Uterus (tissue), 4 donors: ENCODE measurements at places on chromosomes 16 and 17. TPM values are rescaled to one million over a fixed set of nuclear protein-coding genes. Genes with fewer than 3 reads are reported as not detected.

DNA sequence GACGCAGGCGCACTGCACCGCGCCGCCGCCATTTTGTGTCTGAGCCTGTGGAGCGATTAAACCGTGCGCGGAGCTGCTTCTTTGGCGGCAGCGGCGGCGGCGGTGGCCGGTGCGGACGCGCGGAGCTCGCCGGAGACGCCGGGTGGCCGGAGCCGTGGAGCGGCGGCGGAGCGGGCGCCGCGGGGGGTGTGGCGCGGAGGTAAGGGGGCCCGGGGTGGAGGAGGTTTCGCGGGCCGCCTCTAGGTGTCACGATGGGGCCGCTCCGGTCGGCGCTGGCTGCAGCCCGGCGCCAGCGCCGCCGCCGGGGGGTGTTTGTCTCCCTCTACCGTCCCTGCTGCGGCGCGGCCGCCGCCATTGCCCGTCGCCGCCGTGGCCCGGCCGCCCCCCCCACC lies at the start of gene CTCF:
CTCF (plus strand) TSS at position 1 of the 392 bp plus-strand sequence. CDS start 48,307 bp downstream, outside the sequence.
- DNase-seq = peak; percentile 81

- DNase-seq = no peak
These were observed 7.8 kb downstream of the BAHCC1 start for GRCh38 chr17:81402981-81403467.

GRCh38 chr16:28946681-28947080 lies 4.1 kb upstream of the NFATC2IP start:
- DNase-seq = no peak

DNA sequence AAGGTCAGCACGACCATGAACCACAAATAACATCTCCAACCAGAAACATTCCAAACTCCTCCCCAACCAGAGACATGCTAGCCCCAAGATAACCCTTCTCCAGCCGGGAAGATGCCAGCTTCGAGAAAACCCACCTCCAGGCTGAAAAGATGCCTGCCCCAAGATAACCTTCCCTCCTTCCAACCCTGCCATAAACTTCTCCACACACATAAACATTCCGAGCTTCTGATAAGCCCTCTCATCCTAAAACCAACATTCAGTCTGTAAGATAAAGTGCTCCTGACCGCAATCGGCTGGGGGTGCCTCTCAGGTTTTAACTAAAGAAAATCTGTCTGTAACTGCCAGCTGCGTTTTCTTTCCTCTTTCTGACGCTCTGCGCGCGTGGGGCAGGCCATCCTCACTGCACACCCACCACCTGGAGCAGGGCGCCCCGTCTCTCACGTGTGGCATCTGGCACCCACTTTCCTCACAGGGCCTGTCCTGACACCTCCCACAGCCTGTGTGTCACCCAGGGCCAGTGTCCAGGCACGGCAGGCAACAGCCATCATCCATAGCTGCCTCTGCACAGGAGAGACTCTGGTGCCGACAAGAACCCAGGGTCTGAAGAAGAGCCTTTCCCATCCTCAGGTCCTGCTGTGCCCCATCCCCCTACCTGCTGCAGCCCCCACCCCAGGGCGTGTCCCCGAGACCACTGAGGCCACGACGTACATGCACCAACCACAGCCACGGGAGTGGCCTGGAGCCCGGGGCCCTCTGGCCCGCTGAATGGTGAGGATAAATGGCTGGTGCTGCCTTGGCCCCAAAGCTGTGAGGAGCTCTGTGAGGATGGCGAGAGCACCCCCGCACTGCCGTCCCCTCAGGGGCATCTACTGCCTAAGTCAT lies 3.7 kb downstream of the TEPSIN start:
- DNase-seq = no peak

- no peak for DNase-seq
These were observed 16.5 kb upstream of the RASL10B start for GRCh38 chr17:35714988-35715387.

- no peak for DNase-seq
These were observed 16.4 kb downstream of the PIMREG start for GRCh38 chr17:6460531-6461161.

DNA sequence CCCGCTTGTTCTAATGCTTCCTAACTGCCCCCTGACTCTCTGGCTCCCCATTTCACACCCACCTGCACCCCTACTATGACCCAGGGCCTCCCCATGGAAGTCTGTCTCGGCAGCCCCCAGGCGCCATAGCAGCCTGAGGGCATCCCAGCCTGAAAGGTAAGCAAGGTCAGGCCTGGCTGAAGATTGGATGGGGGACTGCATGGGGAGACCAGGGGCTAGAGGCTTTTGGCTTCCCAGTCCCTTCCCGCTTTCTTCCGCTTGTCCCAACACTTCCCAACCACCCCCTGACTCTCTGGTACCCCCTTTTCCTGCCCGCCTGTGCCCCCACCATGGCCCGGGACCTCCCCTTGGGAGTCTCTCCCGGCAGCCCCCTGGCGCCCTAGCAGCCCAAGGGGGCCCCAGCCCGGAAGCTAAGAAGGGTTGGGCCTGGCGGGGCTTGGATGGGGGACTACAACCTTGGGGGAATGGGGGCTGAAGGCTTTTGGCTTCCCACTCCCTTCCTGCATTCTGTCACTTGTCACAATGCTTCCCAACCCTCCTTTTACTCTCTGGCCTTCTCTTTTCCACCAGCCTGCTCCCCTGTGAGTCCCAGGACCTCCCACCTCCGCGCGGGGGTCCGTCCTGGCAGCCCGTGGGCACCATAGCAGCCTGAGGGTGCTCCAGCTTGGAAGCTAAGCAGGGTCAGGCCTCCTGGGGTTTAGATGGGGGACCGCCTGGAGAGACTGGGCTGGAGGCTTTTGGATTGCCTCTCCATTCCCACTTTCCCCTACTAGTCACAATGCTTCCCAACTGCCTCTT lies 2288.4 kb downstream of the TP53TG3F start:
- DNase-seq = no peak

GRCh38 chr17:70891306-70891705 lies 722.0 kb downstream of the KCNJ2 start:
- DNase-seq = no peak

DNA sequence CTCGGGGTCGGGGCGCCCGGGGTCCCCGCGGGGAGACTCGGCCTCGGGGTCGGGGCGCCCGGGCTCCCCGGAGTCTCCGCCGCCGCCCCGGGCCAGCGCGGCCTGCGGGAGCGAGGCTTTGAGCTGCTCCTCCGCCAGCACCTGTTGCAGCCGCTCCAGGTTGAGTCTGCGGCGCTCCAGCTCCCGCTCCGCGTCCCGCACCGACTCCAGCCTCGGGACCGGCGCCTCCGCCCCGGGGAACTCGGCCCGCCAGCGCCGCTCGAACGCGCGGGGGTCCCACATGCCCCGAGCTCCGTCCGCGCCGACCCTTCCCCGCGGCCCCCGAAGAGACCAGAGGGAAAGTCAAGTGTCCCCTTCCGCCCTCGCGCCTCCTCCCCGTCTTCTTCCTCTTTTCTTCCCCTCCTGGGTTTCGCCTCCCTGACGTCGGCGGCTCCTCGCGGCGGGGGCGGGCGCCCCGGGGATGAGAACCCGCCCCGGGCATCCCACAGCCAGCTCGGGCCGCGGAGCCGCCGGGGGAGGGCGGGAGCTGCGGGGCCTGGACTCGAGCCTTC lies 40.8 kb upstream of the BHLHA9 start:
- peak; percentile 37 for DNase-seq

- peak; percentile 36 for DNase-seq
These were observed 549 bp downstream of the SLC26A11 start for GRCh38 chr17:80220736-80221215.

DNA sequence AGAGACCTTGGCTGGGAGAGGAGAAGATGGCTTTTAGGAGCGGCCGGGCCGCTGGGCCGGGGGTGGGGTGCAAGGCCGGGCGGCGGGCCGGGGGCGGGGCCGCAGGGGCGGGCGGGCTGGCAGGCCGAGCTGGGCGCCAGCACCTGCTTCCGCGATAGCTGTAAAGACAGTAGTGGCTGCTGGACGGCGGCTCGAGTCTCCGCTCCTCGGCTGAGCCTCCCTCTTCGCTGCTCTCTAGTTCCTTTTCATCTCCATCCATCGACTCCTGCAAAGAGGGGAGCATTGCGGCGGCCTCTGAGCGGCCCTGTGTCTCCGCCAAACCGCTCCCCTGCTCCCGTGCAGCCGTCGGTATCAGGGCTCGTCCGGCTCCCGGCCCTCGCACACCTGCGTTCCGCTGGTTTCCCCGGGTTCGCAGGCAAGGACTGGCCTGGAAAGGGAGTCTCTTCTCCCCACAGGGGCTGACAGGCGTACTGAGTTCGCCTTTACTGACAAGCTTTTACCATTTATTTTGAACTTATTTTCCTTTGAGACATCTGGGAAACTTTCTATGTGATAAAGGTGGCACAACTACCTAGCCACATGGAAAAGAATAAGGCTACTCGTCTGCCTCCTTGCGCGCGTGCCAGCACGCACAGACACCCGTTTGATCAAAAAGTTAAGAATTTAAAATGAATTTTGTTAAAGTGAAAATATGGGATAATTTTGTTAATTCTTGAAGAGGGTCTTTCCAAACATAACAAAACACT lies at the start of gene C17orf75:
C17orf75 (minus strand) TSS at position 317 of the 746 bp plus-strand sequence; CDS start at position 283, 34 bp downstream.
- DNase-seq = peak; percentile 66

DNA sequence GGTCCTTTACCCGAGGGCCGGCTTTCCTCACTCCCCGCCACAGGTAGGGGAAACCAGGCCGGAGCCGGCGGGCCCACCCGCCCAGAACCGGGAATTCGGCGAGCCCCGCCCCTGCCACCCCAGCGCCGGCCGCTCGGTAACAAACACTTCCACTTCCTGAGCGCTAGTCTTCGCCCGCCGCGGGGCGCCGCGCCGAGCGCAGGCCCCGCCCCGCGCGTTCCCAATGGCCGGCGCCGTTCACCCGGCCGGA lies 224 bp upstream of the NHERF1 start:
- no peak for DNase-seq

DNA sequence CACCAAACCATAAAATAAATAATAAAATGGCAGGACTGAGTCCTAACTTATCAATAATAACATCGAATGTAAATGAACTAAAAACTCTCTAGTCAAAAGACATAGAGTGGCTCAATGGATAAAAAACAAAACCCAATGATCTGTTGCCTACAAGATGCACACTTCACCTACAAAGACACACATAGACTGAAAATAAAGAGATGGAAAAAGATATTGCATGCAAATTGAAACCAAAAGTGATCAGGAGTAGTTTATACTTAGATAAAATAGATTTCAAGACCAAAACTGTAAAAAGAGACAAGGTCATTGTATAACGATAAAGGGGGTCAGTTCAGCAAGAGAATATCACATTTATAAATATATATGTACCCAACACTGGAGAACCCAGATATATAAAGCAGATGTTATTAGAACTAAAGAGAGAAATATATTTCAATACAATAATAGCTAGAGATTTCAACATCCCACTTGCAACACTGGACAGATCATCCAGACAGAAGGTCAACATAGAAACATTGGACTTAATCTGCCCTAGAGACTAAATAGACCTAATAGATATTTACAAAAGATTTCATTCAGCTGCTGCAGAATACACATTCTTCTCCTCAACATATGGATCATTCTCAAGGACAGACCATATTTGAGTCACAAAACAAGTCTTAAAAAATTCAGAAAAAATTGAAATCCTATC lies 29.8 kb downstream of the SLC47A2 start:
- DNase-seq = no peak

DNA sequence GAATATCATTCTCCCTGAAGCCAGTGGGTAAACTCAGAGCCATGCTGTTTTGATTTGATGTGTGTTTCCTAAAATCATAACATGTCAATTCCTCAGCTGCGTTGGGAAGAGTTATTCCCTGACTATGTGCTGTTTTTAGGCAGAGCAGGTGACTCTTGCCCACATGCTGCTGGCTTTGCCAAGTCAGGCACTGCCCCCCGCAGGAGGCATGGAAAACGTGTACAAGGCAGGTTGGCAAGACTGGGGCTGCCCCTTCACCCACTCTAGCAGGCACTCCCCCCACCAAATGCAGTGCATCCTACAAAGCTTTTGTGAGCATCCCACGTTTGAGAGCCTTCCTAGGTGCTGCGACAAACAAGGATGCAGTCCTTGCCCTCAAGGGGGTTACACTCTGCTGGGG lies 38.3 kb upstream of the NAT9 start:
- no peak for DNase-seq

DNA sequence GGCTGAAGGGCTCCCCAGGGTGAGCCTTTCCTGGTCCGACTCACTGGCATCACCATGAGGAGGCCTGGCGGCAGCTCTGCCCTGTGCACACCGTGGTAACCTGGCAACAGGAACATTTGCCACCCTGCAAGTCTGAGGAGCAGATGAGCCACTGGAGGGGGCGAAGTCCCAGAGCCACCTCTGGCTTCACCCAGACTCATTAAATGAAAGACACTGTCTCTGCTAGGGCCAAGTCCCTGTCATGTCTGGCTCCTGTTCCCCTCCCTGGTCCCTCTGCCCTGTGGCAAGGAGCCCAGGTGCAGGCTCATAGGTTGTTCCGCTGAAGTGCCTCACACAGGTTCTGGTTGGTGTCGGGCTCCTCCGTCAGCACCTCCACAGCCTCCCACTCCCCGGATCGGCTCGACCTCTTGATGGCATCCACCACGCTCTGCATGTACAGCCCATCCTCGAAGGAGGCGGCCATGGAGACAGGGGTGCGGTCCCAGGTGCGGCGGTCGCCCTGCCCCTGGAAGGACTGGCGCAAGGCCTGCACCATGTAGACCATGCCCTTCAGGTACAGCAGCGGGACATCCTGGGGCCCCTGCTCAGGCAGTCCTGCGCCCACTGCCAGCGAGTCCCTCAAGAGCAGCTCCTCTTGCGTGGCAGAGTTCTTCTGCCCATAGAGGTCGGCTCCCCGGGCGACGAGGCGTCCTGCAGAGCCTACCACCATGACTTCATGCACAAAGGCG lies 8.4 kb downstream of the C16orf86 start:
- no peak for DNase-seq

DNA sequence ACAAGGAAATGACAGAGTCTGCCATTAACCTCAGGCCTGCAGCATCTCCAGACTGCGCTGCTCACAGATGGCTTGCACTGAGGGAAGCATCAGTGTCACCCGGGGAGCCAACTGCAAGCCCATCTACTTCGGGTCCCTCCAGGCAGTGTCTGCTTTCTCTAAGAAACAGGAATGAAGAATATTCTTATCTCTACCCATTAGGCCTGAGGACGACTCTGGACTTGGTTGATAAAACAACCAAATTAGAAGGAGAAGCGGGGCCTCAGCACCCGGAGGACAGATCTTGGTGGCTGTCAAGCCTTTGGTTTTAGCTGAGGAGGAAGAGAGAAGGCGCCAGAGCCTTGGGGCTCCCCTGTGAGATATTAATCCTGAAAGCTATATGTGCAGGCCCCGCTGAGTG lies 19.5 kb upstream of the MGAT5B start:
- no peak for DNase-seq

GRCh38 chr17:71430281-71430680 lies 690.5 kb upstream of the SOX9 start:
- no peak for DNase-seq

GRCh38 chr17:37662353-37662752 lies 19.1 kb upstream of the DDX52 start:
- DNase-seq = no peak

Gene SDR42E2
- not detected for total RNA-seq

Gene STUB1
- total RNA-seq = 86.1 TPM

Gene SLC38A8
- total RNA-seq = not detected

Gene TAT
- 0.24 TPM for total RNA-seq

Gene TRPV2
- 16.4 TPM for total RNA-seq

Gene CXCL16
- total RNA-seq = 5.3 TPM

Gene PRSS27
- not detected for total RNA-seq

Gene SUPT4H1
- 267 TPM for total RNA-seq

Gene RNF227
- total RNA-seq = 9.8 TPM

Gene MILR1
- 9.5 TPM for total RNA-seq
